ENCODE measurements at places on chromosomes 6 and 20. TPM values are rescaled to one million over a fixed set of nuclear protein-coding genes. Genes with fewer than 3 reads are reported as not detected.

DNA sequence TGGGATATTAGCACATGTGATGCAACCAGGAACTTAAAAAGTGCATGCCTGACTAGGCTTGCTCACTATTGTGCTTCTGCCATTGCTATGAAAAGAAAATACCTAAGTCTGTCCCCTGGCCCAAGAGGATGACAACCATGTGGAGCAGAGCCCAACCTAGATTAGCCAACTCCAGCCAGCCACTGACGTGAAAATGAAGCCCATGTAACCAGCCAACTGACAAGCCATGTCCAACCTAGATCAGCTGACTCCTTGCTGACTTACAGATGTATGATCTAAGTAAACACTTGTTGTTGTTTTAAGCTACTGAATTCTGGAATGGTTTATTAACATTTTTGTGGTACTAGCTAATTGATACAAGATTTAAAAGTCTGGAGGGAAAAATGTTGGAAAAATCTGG lies 47.5 kb downstream of the PIGU start:
- peaks cover 6% of the 10 kb centered on the region for H3K4me1 ChIP-seq
- no peak for DNase-seq
- H3K27me3 ChIP-seq: no peaks in the 10 kb centered on the region
- peaks cover 19% of the 10 kb centered on the region for H3K36me3 ChIP-seq
- H3K27ac ChIP-seq: no peak overlapping the region

GRCh38 chr6:70998148-70998547 lies 41.3 kb upstream of the B3GAT2 start:
- no peak overlapping the region for H3K4me3 ChIP-seq
- no peaks in the 10 kb centered on the region for H3K4me1 ChIP-seq
- no peaks in the 10 kb centered on the region for H3K36me3 ChIP-seq
- no peak for DNase-seq
- H3K27ac ChIP-seq: no peak overlapping the region

- DNase-seq: no peak
- H3K27ac ChIP-seq: no peak overlapping the region
- no peak overlapping the region for H3K4me3 ChIP-seq
- peaks cover 5% of the 10 kb centered on the region for H3K4me1 ChIP-seq
- peaks cover 2% of the 10 kb centered on the region for H3K36me3 ChIP-seq
These were observed 26.8 kb downstream of the SLC16A10 start for GRCh38 chr6:111114087-111114443.

DNA sequence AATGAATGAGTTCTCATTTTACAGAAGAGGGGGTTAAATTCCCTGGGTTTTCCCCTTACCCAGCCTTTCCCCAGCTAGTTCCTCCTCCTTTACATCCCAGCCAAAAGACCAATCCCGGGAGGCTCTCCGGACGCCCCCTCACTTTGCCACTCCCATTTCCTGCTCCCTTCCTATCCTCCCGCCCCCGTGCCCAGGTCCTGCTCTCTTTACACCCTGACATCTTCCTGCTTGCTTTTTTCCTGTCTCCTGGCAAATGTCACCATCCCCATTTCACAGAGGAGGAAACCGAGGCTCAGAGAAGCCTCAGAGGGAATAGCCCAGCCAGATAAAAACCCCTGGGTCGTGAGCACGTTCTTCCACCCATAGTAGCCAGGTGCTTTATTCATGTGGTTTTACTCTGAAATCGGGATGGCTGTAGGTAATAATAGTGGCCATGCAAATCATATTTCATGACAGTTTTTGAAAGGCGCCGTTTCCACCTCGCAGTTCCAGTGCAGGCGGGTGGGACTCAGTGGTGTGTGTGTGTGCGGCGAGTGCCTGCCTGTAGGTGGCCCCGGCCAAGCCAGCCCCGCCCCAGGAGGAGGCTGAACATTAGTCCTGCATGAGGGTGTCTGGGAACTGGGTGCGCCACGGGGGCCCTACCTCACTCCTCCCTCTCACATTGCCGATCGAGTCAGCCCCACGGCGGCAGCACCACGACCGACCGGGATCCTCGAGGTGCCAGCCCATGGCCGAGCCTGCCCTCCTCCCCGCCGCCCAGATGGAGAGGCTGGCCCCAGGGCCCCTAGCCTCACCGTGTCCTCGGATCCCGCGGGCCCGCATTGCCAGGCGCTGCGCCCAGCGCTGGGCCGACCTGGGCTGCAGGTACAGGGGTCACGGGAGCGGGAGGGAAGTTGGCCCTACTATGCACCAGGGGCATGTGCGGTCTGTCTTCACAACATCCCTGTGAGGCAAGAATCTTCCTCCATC lies at the start of gene ARHGAP40:
Gene ARHGAP40, plus strand, starts transcription at position 594 of the 969 bp plus-strand sequence.
- H3K27me3 ChIP-seq: peaks cover 4% of the 10 kb centered on the region
- peak within 1 kb of the TSS; percentile 23 for H3K4me3 ChIP-seq
- H3K27ac ChIP-seq: no peak within 1 kb of the TSS
- no peaks in the 10 kb centered on the region for H3K36me3 ChIP-seq

DNA sequence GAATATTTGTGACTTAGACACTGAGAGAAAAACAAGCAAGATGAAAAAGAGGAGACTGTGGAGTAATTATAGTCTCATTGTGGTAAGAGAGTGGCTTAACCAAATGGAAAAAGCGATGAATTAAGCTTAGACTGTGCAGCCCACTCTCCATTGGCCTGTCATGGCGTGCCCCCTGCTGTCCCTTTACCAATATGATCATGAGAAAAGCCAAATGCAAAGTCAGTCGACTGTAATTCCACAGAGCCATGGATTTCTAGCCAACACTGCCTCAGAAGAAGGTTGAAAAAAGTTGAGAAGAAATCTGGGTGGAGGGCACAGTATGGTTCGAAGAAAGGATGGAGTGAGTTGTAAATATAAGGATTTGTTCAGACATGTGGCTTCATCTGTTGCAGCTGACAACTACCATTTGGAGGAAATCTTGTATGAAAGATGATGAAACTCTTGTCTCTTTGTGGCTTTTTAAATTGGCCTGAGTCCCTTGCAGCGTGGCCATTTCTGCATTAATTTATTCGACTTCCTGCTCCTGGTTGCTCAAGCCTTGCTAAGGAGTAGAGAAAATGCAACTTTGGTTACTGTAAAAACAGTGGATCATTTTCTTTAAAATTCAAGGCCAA lies 251.4 kb downstream of the DOK5 start:
- no peaks in the 10 kb centered on the region for H3K36me3 ChIP-seq
- H3K27ac ChIP-seq: no peak overlapping the region
- H3K4me1 ChIP-seq: no peaks in the 10 kb centered on the region
- DNase-seq: peak; percentile 5
- no peak overlapping the region for H3K4me3 ChIP-seq
- H3K27me3 ChIP-seq: peaks cover 8% of the 10 kb centered on the region

GRCh38 chr6:134902936-134903335 lies 47.0 kb downstream of the ALDH8A1 start:
- no peak overlapping the region for H3K27ac ChIP-seq
- no peaks in the 10 kb centered on the region for H3K36me3 ChIP-seq
- DNase-seq: no peak
- no peaks in the 10 kb centered on the region for H3K4me1 ChIP-seq

GRCh38 chr20:38804682-38805501 lies 605 bp upstream of the PPP1R16B start:
- DNase-seq: no peak
- peak overlapping the region; percentile 64 for H3K4me3 ChIP-seq
- H3K27me3 ChIP-seq: no peaks in the 10 kb centered on the region
- H3K36me3 ChIP-seq: no peaks in the 10 kb centered on the region

DNA sequence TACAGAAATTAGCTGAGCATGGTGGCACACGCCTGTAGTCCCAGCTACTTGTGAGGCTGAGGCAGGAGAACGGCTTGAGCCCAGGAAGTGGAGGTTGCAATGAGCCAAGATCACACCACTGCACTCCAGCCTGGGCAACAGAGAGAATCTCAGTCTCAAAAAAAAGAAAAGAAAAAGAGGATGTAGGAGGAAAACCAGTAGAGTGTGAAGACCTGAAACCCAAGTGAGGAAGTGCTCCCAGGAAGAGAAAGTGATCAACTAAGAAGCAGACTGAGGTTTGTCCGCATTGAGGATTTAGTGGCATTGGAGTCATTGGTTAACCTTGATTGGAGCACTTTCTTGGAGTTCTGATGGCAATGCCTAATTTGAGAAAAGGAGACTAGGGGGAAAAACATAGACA lies 20.6 kb upstream of the TASP1 start:
- H3K4me1 ChIP-seq: no peaks in the 10 kb centered on the region
- no peaks in the 10 kb centered on the region for H3K27me3 ChIP-seq
- no peak overlapping the region for H3K4me3 ChIP-seq
- H3K36me3 ChIP-seq: no peaks in the 10 kb centered on the region
- no peak for DNase-seq

DNA sequence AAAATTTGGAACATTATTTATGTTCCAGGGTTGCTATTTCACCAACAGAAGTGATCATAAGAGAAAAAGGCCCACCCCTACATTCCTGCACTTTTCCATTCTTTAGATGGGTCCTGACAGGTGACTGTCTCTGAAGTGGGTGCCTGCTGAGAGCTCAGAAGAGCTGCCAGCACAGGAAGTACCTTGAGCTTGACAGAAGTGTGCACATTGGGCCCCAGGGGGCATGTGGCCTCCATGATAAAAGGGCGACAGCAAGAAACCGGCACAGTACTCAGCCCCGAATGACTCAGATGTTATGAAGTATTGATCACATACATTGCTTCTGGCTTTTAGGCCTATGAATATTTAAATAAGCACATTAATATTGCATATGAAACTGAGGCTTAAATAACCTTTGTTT lies 150.4 kb downstream of the PCSK2 start:
- H3K4me1 ChIP-seq: no peaks in the 10 kb centered on the region
- H3K27ac ChIP-seq: no peak overlapping the region
- no peak for DNase-seq
- no peaks in the 10 kb centered on the region for H3K27me3 ChIP-seq
- H3K36me3 ChIP-seq: no peaks in the 10 kb centered on the region
- H3K4me3 ChIP-seq: no peak overlapping the region

DNA sequence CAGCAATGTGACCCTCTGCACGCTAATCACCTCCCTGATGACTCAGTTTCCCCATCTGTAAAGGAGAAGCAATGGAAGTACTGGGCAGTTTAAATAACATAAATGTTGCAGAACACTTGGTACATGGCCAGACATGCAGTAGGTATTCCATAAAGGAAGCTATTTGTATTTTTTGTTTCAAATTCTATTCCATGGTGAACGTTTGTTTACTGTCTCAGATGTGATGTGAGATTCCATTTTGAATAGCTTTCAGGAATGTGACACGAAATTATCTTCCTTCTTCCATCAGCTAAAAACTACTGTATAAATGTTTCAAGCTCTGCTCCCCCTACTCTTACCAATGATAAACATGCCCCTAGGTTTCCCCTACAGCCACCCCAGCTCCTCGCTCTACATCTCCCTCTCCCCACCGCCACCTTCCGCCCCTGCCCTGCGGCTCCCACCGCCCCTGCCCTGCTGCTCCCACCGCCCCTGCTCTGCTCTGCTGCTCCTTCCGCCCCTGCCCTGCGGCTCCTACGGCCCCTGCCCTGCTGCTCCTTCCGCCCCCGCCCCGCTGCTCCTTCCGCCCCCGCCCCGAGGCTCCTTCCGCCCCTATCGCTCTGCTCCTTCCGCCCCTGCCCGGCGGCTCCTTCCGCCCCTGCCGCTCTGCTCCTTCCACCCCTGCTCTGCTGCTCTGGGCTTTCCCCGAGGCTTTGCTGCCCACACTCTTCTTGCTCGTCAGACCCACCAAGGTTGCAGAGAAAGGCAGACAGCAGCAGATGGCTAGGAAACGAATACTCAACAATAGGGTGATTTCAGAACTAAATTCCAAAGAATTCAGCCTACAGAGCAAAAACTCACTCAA lies 78.9 kb downstream of the THBS2 start:
- DNase-seq: peak; percentile 92
- H3K4me1 ChIP-seq: peaks cover 84% of the 10 kb centered on the region
- no peak overlapping the region for H3K4me3 ChIP-seq
- H3K36me3 ChIP-seq: peaks cover 71% of the 10 kb centered on the region

DNA sequence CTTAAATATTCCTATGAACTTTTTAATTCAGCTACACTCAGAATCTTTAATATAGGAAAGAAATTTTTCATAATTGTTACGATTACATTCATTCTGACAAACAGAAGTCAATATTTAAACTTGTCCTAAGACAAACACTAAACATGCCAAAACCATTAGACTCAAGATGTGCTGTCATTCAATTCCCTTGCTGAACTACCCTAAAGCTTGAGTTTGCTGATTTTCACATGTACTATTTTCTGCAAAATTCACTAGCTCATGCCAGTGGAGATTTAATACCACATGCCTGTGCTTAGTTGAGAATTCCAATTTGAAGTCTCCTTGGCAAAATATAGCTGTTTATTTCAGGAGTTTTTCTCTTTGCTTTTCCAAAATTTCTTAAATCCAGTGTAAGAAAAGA lies 448.0 kb downstream of the COL12A1 start:
- H3K36me3 ChIP-seq: no peaks in the 10 kb centered on the region
- no peak for DNase-seq
- H3K27me3 ChIP-seq: no peaks in the 10 kb centered on the region
- no peak overlapping the region for H3K27ac ChIP-seq
- H3K4me1 ChIP-seq: no peaks in the 10 kb centered on the region

DNA sequence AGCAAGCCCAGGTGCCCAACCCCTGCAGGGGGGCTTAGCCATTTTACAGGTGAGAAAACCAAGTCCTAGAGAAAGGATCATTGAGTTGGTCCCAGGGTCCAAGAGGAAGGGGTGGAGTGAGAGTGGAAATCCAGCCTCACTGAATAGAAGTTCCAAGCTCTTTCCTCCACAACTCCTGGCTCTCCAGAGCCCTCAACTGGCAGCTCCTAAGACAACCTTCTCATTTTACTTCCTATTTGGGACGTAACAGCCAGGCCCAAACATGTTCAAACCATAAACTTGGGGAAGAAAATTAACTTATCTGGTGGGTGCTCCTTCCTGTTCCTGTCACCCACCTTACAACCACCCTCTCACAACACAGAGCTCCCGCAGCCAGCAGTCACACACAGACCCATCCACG lies 57.9 kb downstream of the PRND start:
- DNase-seq: no peak
- no peaks in the 10 kb centered on the region for H3K27me3 ChIP-seq
- no peaks in the 10 kb centered on the region for H3K36me3 ChIP-seq
- H3K27ac ChIP-seq: no peak overlapping the region

GRCh38 chr20:40443753-40444152 lies 245.3 kb downstream of the MAFB start:
- peaks cover 6% of the 10 kb centered on the region for H3K27me3 ChIP-seq
- no peak overlapping the region for H3K4me3 ChIP-seq
- no peak for DNase-seq

DNA sequence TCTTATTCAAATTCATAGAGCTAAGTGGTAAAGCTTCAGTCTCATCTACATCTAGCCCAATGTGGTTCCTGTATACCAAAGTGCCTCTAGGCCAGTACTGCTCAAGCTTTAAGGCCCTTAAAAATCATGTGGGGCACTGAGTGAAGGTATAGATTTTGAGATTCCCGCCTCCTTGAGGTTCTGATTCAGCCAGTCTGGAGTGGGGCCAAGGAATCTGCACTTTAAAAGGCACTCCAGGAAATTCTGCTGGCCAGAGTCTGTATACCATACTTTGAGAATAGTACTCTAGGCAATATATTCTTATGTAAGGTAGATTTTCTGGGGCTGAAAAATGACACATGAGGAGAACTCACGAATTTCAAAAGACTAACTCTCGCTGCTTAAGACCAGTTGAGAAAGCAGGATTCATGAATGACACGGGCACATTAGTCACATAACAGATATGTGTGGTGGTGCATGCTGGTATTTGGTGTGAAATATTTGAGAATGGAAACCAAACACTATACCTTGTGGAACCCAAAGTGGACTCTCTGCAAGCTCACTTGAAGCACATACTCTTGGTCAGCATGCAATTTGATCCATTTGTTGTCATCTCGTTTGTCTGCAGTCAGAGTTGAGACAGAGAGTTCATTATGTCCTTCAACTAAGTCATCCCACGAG lies 47.6 kb upstream of the SIM1 start:
- peaks cover 44% of the 10 kb centered on the region for H3K36me3 ChIP-seq
- no peaks in the 10 kb centered on the region for H3K4me1 ChIP-seq
- no peak overlapping the region for H3K4me3 ChIP-seq
- no peak for DNase-seq

The FAXC gene
- total RNA-seq: 7.4 TPM

The HSPA1L gene
- total RNA-seq: 0.14 TPM

The GTSF1L gene
- total RNA-seq: not detected

The EPPIN gene
- total RNA-seq: not detected

The EPB41L1 gene
- 6.7 TPM for total RNA-seq

The TMC2 gene
- total RNA-seq: 0.15 TPM

All from SJCRH30 (cell line).